AG04450 (cell line): ENCODE measurements at places on chromosomes 3 and 15.

GRCh38 chr3:48996640-48997039 lies 6.6 kb downstream of the P4HTM start:
- no peak for DNase-seq

DNA sequence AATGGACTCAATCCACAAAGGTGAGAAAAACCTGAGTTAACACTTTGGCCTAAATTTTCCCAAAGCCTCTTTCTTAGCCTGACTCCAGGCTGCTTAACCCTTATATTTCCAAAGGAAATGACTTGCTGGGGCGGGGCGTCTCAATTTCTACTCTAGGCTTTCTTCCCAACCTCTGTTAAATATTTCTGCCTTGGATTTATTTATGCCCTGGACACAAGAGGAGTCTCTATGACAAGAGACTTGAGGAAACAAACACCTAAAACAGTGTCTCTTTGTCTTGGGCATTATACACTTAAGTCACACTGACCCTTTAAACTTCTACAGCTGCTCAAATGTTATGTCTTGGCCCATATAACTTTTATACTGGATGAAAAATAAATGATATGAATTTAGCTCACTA lies 28.3 kb upstream of the AP4E1 start:
- no peak for DNase-seq

GRCh38 chr3:170440344-170440743 lies 21.7 kb downstream of the CLDN11 start:
- no peak for DNase-seq

DNA sequence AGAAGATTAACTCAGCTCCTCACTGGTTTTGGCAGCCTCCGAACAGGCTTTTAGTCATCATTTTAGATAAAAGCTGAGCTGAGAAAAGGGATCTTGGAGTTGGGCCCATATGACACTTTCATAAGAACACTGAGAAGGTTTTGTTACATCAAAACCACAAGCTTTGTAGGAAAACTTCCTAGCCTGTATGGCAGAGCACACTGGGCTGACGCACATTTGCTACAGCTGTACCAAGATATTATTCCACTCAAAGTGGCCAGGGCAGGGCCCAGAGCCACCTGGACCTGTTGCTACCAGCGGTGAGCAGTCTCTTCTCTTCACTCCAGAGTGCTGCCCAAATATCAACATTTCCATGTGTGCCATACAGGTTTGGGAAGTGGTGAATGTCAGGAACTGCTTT lies 160.5 kb upstream of the CCDC54 start:
- no peak for DNase-seq

- DNase-seq, result no peak
These were observed 28.4 kb downstream of the CRTC3 start for GRCh38 chr15:90558171-90558573.

GRCh38 chr3:151425627-151426340 lies 35.1 kb downstream of the IGSF10 start:
- DNase-seq, result no peak

GRCh38 chr3:171741377-171741776 lies 68.9 kb downstream of the PLD1 start:
- DNase-seq, result no peak
